Type B pancreatic cell (in vitro differentiated cells): ENCODE measurements at places on chromosomes 13 and 19. TPM values are rescaled to one million over a fixed set of nuclear protein-coding genes. Genes with fewer than 3 reads are reported as not detected.
A peak's percentile ranks its signal among the peaks of the same experiment; 100 is the strongest.

DNA sequence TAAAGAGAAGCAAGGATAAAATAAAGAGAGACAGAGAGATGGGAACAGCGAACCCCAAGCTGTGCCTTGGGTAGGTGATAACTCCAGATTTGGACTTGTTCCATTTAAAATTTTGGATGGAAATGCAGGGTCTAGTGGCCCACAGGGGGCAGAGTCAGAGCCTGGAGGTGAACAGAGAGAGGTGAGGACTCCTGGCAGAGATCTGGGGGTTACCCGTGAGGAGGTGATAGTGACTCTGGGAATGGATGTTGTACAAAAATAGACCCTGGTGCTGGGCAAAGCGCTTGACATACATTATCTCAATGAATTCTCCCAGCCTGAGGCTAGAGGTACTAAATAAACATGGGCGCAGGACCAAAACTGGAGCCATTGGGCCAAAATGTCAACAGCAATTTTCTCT is 14.3 kb upstream of the DHRS12 start:
- DNase-seq = no peak
- no peak overlapping the region for H3K4me3 ChIP-seq
- peaks cover 11% of the 10 kb centered on the region for H3K27me3 ChIP-seq
- H3K27ac ChIP-seq = no peak overlapping the region

GRCh38 chr13:96984051-96984508 is 10.2 kb downstream of the OXGR1 start:
- peaks cover 2% of the 10 kb centered on the region for H3K27me3 ChIP-seq
- H3K27ac ChIP-seq = peak overlapping the region; percentile 94
- H3K4me3 ChIP-seq = peak overlapping the region; percentile 76
- H3K36me3 ChIP-seq = no peaks in the 10 kb centered on the region
- DNase-seq = no peak

DNA sequence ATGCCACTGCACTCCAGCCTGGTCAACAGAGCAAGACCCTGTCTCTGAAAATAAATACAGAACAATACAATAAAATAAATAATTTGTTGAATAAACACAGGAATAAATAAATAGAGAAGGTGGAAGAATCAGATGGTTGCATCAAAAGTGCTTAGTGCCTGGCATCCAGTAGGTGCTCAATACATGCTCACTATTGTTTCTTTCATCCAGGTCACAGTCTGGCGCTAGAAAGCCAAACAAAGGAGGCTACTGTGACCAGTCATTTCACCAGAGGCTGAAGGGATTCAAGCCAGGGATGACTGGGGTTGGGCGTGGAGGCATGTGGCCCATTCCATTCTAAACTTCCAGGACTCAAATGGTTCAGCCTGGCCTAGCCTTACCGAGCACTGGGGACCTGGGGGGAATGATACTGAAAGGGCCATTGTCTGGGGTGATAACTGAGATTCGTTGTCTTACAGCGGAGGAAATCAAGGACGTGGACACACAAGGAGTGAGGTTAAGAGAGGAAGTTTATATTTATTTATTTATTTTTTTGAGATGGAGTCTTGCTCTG is 3.6 kb upstream of the NDUFB7 start:
- H3K27me3 ChIP-seq = no peaks in the 10 kb centered on the region
- no peak overlapping the region for H3K4me3 ChIP-seq
- H3K27ac ChIP-seq = no peak overlapping the region
- peaks cover 13% of the 10 kb centered on the region for H3K4me1 ChIP-seq

DNA sequence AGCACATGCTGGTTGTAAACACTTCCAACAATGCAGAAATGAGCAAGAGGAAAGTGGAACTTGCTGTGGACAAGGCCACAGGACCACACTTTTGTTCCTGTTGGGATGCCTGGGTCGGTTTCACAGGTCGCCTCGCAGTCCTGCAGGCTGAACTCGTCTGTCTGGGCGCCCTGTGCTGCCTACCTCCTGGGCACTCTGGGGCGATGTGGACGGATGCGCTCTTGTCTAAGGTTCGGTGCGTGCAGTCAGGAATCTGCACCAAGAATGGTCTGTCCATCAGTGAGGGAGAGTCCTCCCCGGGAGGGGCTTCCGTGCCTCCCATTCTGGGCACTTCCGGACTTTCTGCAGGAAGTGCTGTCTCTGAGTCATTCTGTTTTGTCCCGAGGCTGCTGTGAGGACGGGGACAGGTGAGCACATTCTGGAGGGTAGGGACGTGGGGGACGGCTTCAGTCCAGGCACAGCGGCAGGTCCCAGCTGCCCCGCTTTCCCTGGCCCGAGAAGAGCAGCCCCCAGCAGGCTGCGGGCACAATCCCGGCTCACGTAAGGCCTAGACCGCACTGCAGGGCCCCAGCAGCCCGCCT is 24.1 kb upstream of the SLITRK1 start:
- H3K27ac ChIP-seq = no peak overlapping the region
- no peak for DNase-seq
- H3K4me3 ChIP-seq = no peak overlapping the region
- H3K36me3 ChIP-seq = peaks cover 3% of the 10 kb centered on the region
- no peaks in the 10 kb centered on the region for H3K4me1 ChIP-seq

DNA sequence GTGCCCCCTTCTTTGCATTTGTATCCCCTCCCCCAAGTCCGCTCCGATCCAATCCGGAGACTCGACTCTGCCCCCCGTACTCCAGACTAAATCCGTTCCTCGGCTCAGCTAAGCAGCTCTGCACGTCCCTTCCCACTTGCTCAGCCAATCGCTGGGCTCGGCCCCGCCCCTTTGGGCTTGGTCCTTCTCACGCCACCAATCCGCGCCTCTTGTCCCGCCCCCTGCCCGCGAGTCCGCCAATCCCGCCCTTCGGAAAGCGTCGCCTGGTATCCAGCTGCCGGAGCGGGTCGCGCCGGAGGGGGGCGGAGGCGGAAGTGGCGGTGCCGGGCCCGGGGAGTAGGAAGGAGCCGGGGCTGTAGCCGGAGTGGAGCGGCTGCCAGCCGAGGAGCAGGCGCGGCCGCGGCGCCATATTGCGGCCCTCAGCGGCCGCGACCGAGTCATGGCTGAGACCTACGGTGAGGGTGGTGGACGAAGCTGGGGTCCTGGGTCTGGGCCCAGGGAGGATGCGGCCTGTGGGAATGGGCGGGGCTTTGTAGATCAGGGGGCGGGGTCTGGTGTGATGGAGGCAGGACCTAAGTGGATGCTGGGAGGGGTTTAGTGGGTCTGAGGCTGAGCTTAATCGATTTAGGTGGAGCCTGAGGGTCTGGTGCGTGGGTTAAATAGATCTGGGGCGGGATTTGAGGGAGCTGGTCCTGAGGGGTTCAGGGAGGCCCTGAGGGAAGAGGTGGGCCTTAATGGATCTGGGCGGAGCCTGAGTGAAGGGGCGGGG is at the start of gene RAB4B:
Gene RAB4B (plus strand): TSS at position 311 of the 769 bp plus-strand sequence. CDS start 129 bp downstream, at position 440.
- peaks cover 4% of the 10 kb centered on the region for H3K36me3 ChIP-seq
- peaks cover 17% of the 10 kb centered on the region for H3K4me1 ChIP-seq
- DNase-seq = peak; percentile 100
- H3K4me3 ChIP-seq = peak within 1 kb of the TSS; percentile 89
- peak within 1 kb of the TSS; percentile 100 for H3K27ac ChIP-seq

DNA sequence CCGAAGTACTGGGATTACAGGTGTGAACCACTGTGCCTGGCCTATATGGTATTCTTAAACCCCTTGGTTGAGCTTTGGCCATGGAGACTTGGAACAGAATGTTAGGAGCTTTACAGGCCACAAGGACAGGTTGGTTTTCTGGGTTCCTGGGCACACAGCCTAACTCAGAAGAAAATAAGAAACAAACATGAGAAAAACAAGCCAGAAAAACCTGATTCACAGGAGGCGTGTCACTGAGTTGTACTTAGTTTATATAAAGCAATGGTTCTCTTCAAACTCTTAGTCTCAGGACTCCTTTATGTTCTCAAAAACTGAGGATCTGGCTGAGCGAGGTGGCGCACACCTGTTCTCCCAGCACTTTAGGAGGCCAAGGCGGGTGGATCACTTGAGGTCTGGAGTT is 125.1 kb upstream of the SPATA13 start:
- DNase-seq = no peak
- peak overlapping the region; percentile 38 for H3K27ac ChIP-seq
- H3K4me3 ChIP-seq = no peak overlapping the region
- H3K36me3 ChIP-seq = no peaks in the 10 kb centered on the region

DNA sequence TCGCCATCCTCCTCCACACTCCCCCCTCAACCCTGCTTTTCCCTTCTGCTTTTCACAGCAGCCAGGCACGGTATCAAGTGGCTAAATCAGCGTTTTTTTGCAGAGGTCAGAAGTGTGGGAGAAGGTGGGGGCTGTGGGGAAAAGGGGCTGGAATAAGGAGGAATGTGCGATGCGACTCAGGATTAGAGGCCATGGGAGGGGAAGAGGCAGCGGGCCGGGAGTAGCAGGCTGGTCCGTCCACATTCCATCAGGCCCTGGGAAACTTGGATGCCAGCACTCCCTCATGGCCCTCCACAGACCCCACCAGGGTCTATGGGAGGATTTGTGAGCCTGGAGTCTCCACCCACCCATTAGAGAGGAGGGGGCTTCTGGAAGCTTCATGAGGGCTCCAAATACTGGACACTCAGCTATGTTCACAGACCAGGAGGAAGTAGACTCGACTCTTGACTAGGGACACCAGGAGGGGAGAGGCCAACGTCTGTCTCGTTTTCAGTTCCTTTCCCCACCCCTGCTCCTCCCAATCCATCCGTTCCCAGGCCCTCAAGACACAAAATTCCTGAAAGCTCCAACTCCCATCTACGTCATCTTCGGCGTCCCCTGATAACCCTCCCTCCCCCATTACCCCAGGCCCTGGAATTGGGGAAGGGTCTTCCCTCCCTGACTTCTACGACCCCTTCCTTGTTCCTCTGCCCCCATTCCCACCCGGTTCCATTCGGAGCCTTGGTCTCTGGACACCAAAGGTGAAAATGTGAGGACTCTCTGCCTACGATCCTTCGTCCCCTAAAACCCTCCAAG is 3.3 kb upstream of the KCNC3 start:
- H3K4me3 ChIP-seq = peak overlapping the region; percentile 91
- peaks cover 23% of the 10 kb centered on the region for H3K27me3 ChIP-seq
- DNase-seq = no peak
- H3K36me3 ChIP-seq = peaks cover 8% of the 10 kb centered on the region
- H3K27ac ChIP-seq = peak overlapping the region; percentile 97

DNA sequence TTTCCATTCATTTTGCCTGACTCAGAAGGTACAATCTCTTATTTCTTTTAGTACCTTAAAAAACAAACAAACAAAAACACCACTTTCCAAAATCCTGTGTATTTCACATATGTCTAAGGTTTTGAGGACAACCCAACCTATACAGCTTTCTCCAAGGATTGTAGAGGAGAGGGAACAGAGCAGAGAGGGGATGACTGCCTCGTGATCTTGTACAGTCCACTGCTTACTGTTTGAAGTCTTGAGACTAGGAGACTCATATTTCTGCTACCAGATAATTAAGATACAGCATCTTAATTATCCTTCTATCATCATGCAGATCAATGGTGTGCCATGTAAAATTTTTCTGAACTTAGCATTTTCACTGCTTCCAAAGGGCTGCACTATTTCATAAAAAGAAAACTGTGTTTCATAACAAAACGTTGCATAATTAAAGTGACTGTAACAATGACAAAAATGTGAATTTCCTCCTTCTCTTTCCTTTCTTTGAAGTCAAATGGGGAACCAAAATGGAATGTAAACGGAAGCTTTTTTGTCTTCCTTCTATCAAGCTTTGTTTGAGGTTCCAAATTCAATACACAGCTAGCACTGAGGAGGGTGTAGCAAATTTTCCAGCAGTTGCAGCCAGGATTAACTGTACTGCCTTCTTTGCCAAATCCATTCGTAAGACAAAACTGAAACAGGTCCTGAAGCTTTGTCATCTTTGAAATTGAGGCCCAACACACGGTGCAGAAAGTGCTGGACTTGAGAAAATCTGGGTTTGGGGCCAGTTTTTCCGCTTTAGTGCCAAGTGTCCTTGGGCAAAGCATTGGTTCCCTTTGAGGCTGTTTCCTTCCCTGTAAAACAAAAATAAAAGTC is 34.9 kb upstream of the RCBTB2 start:
- no peaks in the 10 kb centered on the region for H3K27me3 ChIP-seq
- no peak for DNase-seq
- H3K4me1 ChIP-seq = peaks cover 31% of the 10 kb centered on the region

DNA sequence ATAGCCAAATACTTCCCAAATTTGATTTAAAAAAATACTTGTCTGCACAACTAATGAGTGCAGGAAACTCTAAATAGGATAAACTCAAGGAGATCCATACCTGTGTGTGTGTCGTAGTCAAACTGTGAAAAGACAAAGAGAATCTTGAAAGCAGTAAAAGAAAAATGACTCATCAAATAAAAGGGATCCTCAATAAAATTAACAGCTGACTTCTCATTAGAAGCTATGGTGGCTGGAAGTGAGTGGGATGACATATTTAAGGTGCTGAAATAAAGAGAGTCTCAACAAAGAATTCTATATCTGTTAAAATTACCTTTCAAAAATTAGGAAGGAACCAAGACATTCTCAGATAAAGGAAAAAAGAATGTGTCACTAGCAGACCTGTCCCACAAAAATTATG is 13.7 kb downstream of the RNASEH2B start:
- no peak for DNase-seq
- no peak overlapping the region for H3K27ac ChIP-seq
- peaks cover 30% of the 10 kb centered on the region for H3K36me3 ChIP-seq
- no peaks in the 10 kb centered on the region for H3K27me3 ChIP-seq
- H3K4me3 ChIP-seq = no peak overlapping the region
- no peaks in the 10 kb centered on the region for H3K4me1 ChIP-seq

DNA sequence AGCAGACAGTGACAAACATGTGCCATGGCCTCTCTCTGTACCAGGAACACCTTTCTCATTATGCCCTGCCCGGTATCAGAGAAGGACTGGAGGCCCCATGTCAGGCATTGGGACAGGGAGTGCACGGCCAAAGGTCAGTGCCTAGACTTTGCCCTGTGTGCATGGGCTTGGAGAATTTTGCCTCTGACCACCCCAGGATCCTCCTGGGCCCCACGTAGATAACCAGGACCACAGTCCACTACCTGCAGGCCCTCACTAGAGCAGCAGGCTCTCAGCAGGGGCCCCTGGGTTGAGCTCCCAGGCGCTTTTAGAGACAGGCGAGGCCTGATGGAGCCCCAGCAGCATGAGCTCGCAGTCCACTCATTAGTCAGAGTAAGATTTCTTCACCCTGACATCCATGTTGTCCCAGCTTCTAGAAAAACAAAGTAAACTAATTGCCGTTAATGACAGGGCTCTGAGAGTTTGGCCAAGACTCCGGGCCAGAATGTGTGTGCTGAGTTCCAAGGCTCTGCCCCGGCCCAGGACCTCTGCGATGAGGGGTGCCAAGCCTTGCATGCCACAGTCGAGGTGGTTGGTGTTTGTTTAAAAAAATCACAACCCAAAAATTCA is 42.7 kb downstream of the CAPN12 start:
- H3K27me3 ChIP-seq = no peaks in the 10 kb centered on the region
- no peak for DNase-seq
- peak overlapping the region; percentile 74 for H3K27ac ChIP-seq
- H3K4me1 ChIP-seq = peaks cover 22% of the 10 kb centered on the region

GRCh38 chr19:4429771-4430171 is 27.3 kb downstream of the CHAF1A start:
- no peaks in the 10 kb centered on the region for H3K4me1 ChIP-seq
- no peak overlapping the region for H3K27ac ChIP-seq
- H3K4me3 ChIP-seq = no peak overlapping the region
- H3K36me3 ChIP-seq = peaks cover 16% of the 10 kb centered on the region

Gene TINCR
- total RNA-seq = 9.0 and 52.4 TPM in 2 replicates

Gene PPM1N
- 0.48 TPM in 1 of 2 replicates, not detected in the other for total RNA-seq

Gene ZNF229
- 12.0 and 20.4 TPM in 2 replicates for total RNA-seq

Gene C19orf38
- 0.45 and 1.1 TPM in 2 replicates for total RNA-seq

Gene MCEMP1
- not detected in 2 replicates for total RNA-seq

Gene MUC16
- 119 and 342 TPM in 2 replicates for total RNA-seq

Gene TRIM13
- 33.8 and 42.0 TPM in 2 replicates for total RNA-seq

Gene CCDC194
- total RNA-seq = not detected in 2 replicates

Gene PSG3
- total RNA-seq = not detected in 2 replicates

Gene CYP2A6
- not detected in 2 replicates for total RNA-seq

Gene C1QTNF9B
- not detected in 2 replicates for total RNA-seq

Gene KMT5C
- 26.9 and 32.9 TPM in 2 replicates for total RNA-seq

Gene ALKBH6
- total RNA-seq = 17.8 and 24.8 TPM in 2 replicates

Gene IGFL4
- 1.3 and 3.3 TPM in 2 replicates for total RNA-seq
